ENCODE measurements at places on chromosomes 5 and 9. TPM values are rescaled to one million over a fixed set of nuclear protein-coding genes. Genes with fewer than 3 reads are reported as not detected.

The NDFIP1 gene
- 25.5 TPM for polyA plus RNA-seq

The LCN9 gene
- polyA plus RNA-seq = not detected

The PPP3R2 gene
- not detected for polyA plus RNA-seq

- no peaks in the 10 kb centered on the region for H3K36me3 ChIP-seq
- peak; percentile 29 for DNase-seq
- peaks cover 26% of the 10 kb centered on the region for H3K4me1 ChIP-seq
- peak overlapping the region; percentile 94 for H3K27ac ChIP-seq
- H3K4me3 ChIP-seq = peak overlapping the region; percentile 44
Measured at GRCh38 chr5:107388141-107388861, 282.4 kb downstream of the EFNA5 start.

DNA sequence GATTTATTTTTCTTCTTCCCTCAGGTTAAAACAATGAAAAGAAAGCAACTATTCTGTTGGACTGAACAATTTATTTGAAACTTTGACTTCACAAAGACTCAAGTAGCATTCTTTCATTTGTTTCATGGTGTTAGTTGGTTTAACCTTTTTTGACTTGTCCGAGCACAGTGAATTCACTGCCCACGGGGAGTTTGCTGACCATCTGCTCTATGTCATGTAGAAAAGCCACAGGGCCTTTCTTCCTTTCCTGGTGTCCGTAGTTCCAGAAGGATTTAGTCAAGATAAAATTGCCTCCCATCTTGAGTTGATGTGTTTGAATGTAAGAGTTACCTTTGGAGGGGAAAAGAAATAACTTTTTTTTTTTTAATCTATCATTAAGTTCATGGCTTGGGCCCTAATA is 55.1 kb upstream of the ZNF608 start:
- no peaks in the 10 kb centered on the region for H3K27me3 ChIP-seq
- DNase-seq = no peak
- no peaks in the 10 kb centered on the region for H3K36me3 ChIP-seq
- peaks cover 5% of the 10 kb centered on the region for H3K4me1 ChIP-seq
- H3K4me3 ChIP-seq = no peak overlapping the region
- H3K27ac ChIP-seq = no peak overlapping the region

DNA sequence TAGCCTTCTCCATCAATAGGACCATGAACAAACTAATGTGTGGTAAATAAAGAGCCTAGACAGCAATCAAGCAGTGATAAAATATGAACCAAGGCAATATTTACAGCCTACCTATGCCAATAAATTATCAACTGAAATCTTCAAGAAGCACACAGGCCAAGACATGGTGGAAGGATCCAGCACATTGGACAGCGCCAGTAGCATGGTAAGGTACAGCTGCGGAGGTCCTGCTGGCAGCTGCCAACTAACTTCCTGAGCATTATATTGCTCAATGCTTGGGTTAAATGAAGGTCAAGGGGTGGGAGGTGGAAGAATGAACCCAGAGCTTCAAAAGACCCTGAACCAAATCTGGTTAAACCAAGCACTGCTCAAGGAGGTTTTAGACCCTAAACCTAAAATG is 16.5 kb upstream of the SPDL1 start:
- H3K27ac ChIP-seq = no peak overlapping the region
- no peak overlapping the region for H3K4me3 ChIP-seq
- H3K4me1 ChIP-seq = no peaks in the 10 kb centered on the region
- no peaks in the 10 kb centered on the region for H3K27me3 ChIP-seq

DNA sequence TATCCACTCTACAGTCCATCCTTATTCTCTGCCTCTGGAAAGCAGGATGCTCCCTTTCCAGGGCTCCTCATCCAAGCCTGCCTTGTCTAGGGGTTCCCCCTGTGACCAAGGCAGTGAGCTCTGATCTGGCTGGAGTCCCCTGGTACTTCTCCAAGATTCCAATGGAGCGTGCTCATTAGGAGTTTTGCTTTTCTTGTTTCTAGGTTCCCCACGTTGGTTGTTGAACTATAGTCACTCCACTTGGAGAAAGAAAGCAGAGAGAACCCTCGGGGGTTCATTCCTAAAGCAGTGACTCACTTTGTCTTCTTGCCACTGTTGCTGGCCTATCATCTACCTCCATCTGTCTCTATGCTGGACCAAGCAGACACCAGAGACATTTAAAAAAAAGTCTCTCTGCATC is 192.6 kb downstream of the TLE4 start:
- no peaks in the 10 kb centered on the region for H3K27me3 ChIP-seq
- no peaks in the 10 kb centered on the region for H3K36me3 ChIP-seq
- H3K4me1 ChIP-seq = 0 out of 2 replicates have a peak, but pooled peaks cover 6% of the 10 kb centered on the region
- DNase-seq = peak; percentile 3
- peak overlapping the region; percentile 58 for H3K27ac ChIP-seq

DNA sequence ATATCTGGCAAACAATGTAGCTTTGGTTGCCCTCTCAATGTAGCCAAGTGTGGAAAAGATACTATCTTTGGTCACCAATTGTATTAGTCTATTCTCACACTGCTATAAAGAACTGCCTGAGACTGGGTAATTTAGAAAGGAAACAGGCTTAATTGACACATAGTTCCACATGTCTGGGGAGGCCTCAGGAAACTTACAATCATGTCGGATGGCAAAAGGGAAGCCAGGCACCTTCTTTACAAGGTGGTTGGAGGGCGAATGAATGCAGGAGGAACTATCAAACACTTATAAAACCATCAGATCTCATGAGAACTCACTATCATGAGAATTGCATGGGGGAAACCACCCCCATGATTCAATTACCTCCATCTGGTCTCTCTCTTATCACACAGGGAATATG is 133.1 kb upstream of the TBCA start:
- H3K4me3 ChIP-seq = no peak overlapping the region
- no peak overlapping the region for H3K27ac ChIP-seq
- no peaks in the 10 kb centered on the region for H3K4me1 ChIP-seq
- no peak for DNase-seq

GRCh38 chr5:107337281-107337680 is 333.5 kb downstream of the EFNA5 start:
- no peaks in the 10 kb centered on the region for H3K27me3 ChIP-seq
- H3K27ac ChIP-seq = no peak overlapping the region
- H3K4me1 ChIP-seq = no peaks in the 10 kb centered on the region
- no peak overlapping the region for H3K4me3 ChIP-seq

- no peaks in the 10 kb centered on the region for H3K4me1 ChIP-seq
- H3K36me3 ChIP-seq = no peaks in the 10 kb centered on the region
- H3K27me3 ChIP-seq = peaks cover 22% of the 10 kb centered on the region
- no peak overlapping the region for H3K4me3 ChIP-seq
Measured at GRCh38 chr5:64680289-64680688, 10.0 kb upstream of the SHISAL2B start.

DNA sequence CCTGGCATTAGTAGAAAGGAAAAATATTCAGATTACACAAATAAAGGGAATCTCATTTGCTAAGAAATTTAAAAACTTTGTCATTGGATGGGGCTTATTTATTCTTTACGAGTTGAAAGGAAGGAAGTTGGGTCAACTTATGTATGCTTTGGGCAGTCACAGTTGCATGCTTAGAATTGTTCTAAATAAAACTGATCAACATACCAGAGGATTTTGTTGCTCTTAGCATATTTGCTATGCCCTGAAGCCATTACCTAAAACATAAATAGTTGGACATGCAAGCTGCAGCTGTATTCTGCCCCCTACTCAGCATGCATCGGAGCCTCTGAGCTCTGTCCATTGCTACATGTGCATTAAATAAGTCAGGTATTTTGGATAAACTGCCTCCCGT is 172.7 kb upstream of the MEF2C start:
- no peaks in the 10 kb centered on the region for H3K27me3 ChIP-seq
- DNase-seq = no peak
- no peak overlapping the region for H3K4me3 ChIP-seq
- no peaks in the 10 kb centered on the region for H3K4me1 ChIP-seq
- H3K36me3 ChIP-seq = no peaks in the 10 kb centered on the region
- H3K27ac ChIP-seq = no peak overlapping the region

GRCh38 chr9:115591584-115591984 is 473.6 kb upstream of the TNC start:
- H3K4me1 ChIP-seq = peaks cover 17% of the 10 kb centered on the region
- peak; percentile 57 for DNase-seq
- peak overlapping the region; percentile 99 for H3K27ac ChIP-seq

DNA sequence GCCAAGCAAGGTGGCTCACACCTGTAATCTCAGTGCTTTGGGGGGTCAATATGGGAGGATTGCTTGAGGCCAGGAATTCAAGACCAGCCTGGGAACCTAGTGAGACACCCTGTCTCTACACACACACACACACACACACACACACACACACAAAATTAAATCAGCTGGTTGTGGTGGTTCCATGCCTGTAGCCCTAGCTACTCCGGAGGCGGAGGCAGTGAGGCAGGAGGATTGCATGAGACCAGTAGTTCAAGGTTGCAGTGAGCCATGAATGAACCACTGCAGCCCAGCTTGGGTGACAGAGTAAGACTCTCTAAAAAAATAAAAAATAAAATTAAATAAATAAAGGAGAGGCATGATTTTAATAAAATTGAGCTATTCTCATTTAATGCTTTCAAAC is 13.1 kb downstream of the CEMIP2 start:
- H3K27ac ChIP-seq = no peak overlapping the region
- DNase-seq = no peak
- no peaks in the 10 kb centered on the region for H3K27me3 ChIP-seq

GRCh38 chr9:94445863-94446262 is 109.0 kb upstream of the PCAT7 start:
- H3K4me1 ChIP-seq = no peaks in the 10 kb centered on the region
- H3K27me3 ChIP-seq = no peaks in the 10 kb centered on the region
- H3K27ac ChIP-seq = no peak overlapping the region
- H3K4me3 ChIP-seq = no peak overlapping the region

- H3K27me3 ChIP-seq = no peaks in the 10 kb centered on the region
- no peaks in the 10 kb centered on the region for H3K36me3 ChIP-seq
- no peak overlapping the region for H3K27ac ChIP-seq
- DNase-seq = no peak
Measured at GRCh38 chr9:16918920-16919319, 48.5 kb upstream of the BNC2 start.

DNA sequence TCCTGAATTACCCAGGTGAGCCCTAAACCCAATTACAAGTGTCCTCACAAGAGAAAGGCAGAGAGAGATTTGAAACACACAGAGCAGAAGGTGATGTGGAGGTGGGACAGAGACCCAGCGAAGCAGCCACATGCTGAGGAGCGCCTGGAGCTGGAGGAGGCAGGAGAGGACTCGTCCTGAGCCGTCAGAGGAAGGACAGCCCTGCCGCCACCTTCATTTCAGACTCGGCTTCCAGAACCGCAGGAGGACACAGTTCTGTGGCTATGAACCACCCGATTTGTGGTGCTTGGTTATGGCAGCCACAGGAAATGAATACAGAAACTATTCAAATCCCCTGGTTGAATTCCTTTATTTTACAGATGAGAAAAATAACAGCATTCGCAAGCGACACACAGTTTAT is 16.4 kb upstream of the FBP1 start:
- no peaks in the 10 kb centered on the region for H3K4me1 ChIP-seq
- no peaks in the 10 kb centered on the region for H3K27me3 ChIP-seq
- no peaks in the 10 kb centered on the region for H3K36me3 ChIP-seq
- no peak overlapping the region for H3K4me3 ChIP-seq
- no peak overlapping the region for H3K27ac ChIP-seq

DNA sequence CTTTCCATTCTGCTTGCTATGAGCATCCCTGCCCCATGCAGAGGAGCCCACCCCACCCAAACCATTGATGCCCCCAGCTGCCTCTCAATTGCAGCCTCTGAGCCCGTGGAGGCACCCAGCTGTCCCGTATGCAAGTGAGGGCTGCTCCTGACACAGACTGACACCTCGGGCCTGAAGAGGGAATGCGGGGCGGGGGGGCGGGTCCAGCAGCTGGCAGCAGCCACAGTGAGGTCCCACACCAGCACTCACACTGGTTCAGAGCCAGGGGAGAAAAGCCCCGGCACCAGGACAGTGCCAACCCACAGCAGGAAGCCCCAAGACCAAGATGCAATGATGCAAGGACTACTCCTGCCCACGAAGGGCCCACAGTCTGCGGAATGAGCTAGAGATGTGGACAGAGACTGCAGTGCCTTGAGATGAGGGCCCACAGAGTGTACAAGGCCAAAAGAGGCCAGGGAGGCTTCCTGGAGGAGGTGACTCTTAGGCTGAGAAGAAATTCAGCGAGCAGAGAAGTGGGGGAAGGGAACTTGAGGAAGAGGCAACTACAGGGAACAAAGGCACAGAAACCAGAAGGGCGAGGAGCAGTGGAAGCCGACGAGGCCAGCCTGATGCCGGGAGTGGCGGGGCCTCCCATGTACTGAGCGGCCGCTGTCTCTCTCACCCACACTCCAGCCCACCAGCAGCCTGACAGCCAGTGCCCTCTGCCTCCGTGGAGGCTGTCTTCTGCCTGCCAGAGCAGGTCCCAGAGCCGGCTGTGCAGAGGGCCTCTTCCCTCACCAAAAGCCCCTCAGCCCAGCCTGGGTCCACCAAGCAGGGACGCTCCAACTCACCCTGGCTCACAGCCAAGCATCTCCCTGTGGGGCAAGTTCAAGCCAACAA is 9.2 kb downstream of the EEIG1 start:
- peak; percentile 40 for DNase-seq
- H3K27me3 ChIP-seq = no peaks in the 10 kb centered on the region
- peaks cover 90% of the 10 kb centered on the region for H3K4me1 ChIP-seq
- peak overlapping the region; percentile 93 for H3K27ac ChIP-seq
- H3K4me3 ChIP-seq = no peak overlapping the region
- no peaks in the 10 kb centered on the region for H3K36me3 ChIP-seq

GRCh38 chr9:72977670-72978069 is 24.8 kb upstream of the ALDH1A1 start:
- DNase-seq = no peak
- no peak overlapping the region for H3K4me3 ChIP-seq
- no peaks in the 10 kb centered on the region for H3K36me3 ChIP-seq

GRCh38 chr9:93061791-93062763 is 3.6 kb downstream of the SUSD3 start:
- no peaks in the 10 kb centered on the region for H3K27me3 ChIP-seq
- H3K4me3 ChIP-seq = no peak overlapping the region
- no peak for DNase-seq
- H3K4me1 ChIP-seq = no peaks in the 10 kb centered on the region

DNA sequence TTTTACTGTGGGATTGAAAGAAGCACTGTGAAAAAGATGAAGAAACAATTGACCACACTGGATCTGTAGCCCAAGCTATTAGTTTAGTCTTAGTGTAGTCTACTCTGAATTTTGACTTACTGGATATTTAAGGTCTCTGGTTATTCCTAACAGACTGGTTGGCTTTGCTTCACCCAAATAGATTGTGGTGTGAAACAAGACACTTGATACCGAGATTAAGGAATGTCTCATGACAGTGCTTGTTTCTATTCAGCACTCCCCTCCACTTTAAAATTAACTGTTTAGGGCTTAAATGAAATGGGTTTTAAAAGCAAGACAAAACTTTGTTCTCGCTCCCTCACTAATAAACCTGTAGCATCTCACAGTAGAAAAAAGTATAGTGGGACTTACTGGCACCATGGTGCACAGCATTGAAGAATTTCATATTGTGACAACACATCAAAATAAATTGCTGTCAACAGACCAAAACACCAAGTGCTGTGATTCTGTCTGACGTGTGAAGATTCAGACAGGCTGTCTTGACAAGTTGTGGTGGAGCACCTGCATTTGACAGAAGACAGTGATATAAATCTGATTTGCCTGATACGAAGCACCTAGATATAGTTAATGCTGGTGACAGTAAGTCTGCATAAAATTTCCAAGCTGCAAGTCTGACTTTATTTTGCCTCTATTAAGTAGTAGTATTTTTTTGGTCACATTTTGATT is 73.1 kb downstream of the PBX3 start:
- DNase-seq = no peak
- no peak overlapping the region for H3K27ac ChIP-seq
- H3K27me3 ChIP-seq = no peaks in the 10 kb centered on the region
- 0 out of 2 replicates have a peak, but pooled peaks cover 2% of the 10 kb centered on the region for H3K4me1 ChIP-seq

Data from SK-N-SH (cell line).